ENCODE measurements at places on chromosomes 2 and 18. TPM values are rescaled to one million over a fixed set of nuclear protein-coding genes. Genes with fewer than 3 reads are reported as not detected.
A peak's percentile ranks its signal among the peaks of the same experiment; 100 is the strongest.

Gene GALNT3
- total RNA-seq: 56.7 TPM

Gene CPLX4
- not detected for total RNA-seq

Gene UGT1A1
- 1.5 TPM for total RNA-seq

Gene C2orf78
- not detected for total RNA-seq

Gene NFU1
- 37.5 TPM for total RNA-seq

Gene ACMSD
- not detected for total RNA-seq

Gene CKAP2L
- total RNA-seq: 0.26 TPM

- DNase-seq: no peak
Measured at GRCh38 chr2:189214484-189214883, 34.9 kb upstream of the COL5A2 start.

GRCh38 chr2:144096531-144096930 is 423.4 kb downstream of the ZEB2 start:
- no peak for DNase-seq

DNA sequence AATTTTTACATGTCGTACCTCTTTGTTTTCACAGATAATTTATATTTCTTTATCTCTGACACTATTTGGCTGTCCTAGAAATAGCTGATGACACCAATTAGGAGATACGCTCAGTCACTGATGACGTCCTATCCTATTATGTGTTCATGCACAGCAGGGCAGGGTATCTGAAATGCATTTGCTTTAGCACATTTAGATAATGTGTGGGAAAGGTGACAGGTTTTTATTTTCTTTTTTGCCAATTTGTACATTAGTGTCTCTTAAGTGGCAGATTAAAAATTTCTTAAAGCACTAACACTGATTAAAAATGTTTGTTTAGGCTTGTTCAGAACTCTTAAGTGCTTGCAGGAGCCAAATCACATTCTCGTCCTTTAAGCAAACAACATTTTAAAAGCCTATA is 39.7 kb downstream of the CDC42EP3 start:
- no peak for DNase-seq

DNA sequence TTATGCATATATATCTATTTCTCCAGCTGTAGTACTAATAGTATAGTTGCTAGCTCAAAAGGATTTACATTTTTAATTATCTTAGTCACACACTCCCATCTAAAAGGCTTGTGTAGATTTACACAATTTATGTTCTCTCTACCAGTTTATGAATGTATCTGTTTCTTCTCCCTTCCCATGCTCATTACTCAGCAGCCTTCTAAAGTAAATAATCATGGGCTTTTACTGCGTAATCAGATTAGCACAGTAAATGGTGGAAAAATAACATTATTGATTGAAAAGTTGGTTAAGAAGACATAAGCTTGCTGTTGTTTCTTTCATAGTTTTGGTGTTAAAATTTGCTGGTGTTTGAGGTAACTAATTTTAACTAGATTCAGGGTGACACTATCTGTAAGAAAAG is 81.8 kb downstream of the PTPN4 start:
- DNase-seq: peak; percentile 15

DNA sequence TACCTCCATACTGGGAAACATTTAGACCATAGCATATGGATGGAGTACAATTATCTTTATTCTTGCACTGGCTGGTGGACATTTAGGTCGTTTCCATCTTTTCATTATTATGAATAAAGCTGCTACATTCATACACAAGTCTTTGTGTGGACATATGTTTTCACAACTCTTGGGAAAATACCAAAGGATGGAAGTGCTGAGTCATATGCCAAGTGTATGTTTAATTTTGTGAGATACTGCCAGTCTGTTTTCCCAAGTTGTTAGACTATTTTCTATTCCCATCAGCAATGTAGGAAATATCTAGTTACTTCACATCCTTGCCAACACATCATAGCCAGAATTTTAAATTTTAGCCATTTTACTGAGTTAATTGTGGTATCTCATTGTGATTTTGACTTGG is 91.5 kb downstream of the GALNT13 start:
- no peak for DNase-seq

DNA sequence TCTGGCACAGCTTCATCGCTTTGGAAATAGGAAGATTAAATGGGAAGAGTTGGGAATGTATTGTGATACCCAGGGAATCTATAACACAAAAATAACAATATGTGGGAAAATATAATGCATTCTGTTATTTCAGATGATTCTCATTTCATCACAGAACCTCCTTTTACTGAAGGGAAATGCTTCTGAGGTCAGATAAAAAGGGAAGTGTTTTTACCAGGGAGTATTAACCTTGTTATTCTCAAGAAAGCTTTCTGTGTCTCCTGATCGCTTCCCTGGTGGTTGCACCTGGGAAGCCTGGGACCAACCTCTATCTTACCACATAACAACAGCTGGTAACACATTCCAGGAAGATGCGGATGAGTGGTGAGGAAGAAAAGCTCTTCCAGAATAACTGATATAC is 47.2 kb downstream of the SCG2 start:
- DNase-seq: no peak

DNA sequence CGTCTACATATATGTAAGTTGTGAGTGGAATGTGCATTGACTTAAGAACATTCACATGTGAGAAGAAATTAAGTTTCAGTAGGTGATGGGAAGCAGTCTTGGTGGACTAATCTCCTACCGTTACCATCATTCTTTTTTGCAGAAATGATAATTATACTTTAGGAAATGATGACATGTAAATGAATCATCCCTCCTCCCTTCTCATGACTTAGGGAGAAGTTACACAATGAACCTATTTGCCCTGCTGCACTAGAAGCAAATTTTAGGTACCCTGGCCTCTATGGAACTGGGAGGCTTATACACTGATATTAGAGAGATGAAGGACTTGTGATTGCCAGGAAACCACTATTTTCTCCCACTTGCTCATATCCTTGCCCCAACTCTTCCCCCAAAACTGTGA is 214.2 kb downstream of the CALCRL start:
- DNase-seq: peak; percentile 53

DNA sequence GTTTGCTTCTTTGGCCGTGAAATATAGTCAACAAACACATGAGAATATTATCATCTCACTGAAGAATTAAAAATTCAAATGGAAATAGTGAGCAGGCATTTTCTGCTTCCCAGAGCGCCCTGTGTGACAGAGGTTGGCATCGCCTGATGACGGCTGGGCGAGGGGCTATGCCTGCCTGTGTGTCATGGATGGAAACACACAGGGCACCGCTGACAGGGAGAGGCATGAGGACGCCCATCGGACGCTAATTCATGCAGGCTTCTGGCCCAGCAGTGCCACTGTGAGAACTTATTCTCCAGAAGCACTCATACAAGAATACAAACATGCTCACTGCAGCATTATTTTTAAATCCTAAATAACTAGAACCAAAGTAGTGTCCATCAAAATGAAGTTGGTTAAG is 61.4 kb upstream of the OTOS start:
- no peak for DNase-seq

- no peak for DNase-seq
Measured at GRCh38 chr2:145460112-145460511, 940.2 kb upstream of the ZEB2 start.

GRCh38 chr18:48799724-48800315 is 150.9 kb downstream of the SMAD7 start:
- DNase-seq: no peak

DNA sequence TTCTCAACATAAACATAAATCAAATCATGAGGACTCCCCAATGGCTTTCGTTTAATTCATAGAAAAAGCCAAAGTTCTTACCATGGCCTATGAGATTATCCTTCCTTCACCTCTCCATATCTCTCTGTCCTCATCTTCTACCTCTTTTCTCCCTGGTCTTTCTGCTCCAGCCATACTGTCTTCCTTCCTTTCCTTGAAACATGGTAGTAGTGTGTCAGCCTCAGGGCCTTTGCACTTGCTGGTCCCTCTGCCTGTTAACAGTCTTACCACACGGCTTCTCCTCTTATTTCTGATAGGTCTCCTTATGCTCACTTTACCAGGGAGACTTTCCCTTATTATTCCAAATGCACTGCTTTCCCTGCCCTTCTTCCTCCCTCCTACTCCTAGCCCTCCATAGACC is 25.6 kb downstream of the APOB start:
- no peak for DNase-seq

DNA sequence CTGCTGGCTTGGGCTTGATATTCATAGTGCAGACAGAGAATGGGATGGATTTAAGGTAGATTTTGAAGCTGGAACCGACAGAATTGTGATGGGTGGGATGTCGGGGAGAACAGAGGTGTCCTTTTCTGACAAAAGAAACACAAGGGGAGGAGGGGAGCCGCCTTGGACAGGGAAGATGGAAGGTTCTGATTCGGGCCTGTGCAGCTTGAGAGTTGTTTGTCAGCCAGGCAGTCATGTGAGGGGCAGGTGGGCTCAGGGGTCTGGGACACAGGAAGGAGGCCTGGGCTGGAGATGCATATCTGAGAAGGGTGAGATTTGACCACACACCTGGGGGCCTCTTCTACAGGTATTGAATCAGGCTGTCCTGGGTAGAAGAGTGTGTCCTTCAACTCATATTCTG is 41.4 kb downstream of the NPAS2 start:
- no peak for DNase-seq

GRCh38 chr2:5538313-5538712 is 153.9 kb upstream of the SOX11 start:
- no peak for DNase-seq

DNA sequence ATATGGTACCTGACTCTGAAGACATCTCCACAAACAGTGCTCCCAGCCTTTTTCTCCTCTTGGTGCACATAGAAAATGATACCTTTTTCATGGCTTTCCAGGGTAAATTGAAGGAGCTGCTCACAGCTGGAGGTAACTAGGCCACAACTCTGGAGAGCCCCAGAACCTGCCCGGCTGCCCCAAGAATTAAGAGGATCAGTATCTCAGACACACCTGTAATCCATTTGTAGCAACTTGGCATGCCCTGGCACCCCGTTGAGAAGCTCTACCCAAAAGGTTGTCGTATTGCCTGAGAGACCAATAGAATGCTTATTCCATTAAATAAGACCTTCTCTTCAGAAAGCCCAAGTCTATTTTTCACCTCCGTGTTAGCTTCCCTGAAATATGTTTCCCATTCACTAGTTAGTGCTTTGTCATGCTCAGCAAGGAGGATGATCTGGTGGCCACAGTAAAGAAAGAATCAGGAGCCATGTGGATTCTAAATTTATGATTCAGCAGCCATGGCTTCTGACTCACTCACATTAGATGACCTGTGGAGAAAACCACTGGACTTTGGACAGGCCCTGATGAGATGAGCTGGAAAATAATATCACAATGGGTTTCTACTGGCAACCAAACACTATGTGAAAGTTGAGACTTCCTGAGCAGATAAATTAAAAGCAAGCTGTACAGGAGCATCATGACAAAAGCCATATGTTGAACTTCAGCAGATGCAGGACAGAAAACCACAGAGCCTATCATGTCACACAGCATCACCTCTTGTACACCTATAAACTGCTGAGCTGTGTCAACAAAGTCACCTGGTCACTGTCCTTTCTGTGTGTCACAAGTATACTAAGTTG is 253.3 kb upstream of the OSR1 start:
- peak; percentile 77 for DNase-seq

- DNase-seq: no peak
Measured at GRCh38 chr18:79239631-79240030, 156.1 kb upstream of the NFATC1 start.

GRCh38 chr2:147331790-147332419 is 512.9 kb upstream of the ACVR2A start:
- peak; percentile 54 for DNase-seq

DNA sequence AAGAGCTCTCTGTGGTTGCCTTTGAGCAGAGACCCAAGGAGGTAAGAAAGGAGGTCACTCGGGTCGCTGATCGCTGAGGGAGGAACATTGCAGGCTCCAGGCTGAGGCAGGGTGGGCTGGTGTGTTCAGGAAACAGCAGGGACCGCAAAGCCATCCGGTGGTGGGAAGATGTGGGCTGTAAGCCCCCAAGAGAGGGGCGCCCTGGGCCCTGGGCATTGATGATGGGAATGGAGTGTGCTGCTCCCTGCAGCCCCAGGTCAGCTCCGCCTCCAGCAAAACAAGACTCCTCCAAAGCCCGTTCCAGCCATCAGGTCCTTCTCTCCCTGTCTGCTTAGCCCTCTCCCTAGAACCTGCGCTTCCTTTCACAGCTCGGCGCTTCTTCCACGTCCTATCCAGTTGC is 229.7 kb downstream of the KLHL29 start:
- DNase-seq: no peak

- DNase-seq: peak; percentile 38
Measured at GRCh38 chr18:61503688-61504087, 170.5 kb downstream of the CDH20 start.

- DNase-seq: no peak
Measured at GRCh38 chr2:187502467-187502866, 51.8 kb downstream of the TFPI start.

DNA sequence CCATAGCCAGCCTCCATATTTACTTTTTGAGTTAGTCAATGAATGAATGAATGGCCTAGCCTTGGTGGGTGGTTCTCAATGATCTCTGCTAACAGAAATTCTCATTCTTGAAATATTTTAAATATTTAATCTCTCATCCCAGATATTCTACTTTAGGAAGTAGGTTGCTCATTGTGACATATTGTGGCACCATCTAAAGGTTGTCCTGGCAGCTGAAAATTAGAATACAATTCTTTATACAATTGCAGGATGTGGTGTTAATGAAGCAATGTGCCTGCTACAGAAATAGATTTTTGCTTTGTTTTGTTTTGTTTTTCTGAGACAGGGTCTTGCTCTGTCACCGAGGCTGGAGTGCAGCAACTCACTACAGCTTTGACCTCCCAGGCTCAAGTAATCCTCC is 35.8 kb downstream of the SCG2 start:
- no peak for DNase-seq

- DNase-seq: peak; percentile 54
Measured at GRCh38 chr2:191245869-191246531, 796 bp downstream of the MYO1B start.

DNA sequence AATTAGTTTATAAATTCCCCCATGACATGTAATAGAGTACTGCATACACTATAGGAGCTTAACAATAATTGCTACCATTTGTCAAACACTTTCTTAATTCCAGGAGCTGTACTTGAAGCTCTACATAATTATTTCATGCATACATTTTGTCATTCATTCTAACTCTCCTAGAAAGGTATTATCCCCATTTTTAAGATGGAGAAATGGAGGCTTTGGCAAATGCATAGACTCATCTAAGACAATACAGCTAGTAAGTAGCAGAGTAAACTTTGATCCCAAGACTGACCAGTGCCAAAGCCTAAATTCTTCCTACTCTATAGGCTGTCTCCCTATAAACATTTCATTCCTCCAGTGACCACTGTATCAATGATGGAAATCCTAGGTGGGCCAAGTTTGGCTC is 42.6 kb upstream of the TMEM247 start:
- DNase-seq: no peak

DNA sequence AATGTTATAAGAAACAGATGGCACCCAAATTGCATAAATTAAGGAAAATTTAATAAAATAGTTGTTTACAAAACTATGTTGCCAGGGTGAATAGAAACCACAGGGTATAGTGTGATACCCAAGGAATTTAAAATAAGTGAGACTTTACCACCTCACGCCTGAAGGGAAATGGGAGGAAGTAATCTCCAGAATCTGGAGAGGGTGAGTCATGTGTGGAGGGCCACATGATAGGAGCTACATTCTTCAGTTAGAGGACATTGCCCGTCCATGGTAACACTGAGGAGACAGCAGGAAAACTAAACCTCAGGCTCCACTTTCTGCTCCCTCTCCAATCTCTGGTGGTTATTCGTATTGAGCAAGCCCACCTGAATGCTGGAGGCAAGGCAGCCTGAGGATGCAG is 97.2 kb upstream of the NXPH2 start:
- peak; percentile 3 for DNase-seq
